ENCODE measurements at places on chromosomes 13 and 19.

- no peak for DNase-seq
Observed at GRCh38 chr13:21583478-21583877, 20.5 kb downstream of the MICU2 start.

- DNase-seq = peak; percentile 79
Observed at GRCh38 chr13:75135325-75135825, 346.6 kb downstream of the TBC1D4 start.

DNA sequence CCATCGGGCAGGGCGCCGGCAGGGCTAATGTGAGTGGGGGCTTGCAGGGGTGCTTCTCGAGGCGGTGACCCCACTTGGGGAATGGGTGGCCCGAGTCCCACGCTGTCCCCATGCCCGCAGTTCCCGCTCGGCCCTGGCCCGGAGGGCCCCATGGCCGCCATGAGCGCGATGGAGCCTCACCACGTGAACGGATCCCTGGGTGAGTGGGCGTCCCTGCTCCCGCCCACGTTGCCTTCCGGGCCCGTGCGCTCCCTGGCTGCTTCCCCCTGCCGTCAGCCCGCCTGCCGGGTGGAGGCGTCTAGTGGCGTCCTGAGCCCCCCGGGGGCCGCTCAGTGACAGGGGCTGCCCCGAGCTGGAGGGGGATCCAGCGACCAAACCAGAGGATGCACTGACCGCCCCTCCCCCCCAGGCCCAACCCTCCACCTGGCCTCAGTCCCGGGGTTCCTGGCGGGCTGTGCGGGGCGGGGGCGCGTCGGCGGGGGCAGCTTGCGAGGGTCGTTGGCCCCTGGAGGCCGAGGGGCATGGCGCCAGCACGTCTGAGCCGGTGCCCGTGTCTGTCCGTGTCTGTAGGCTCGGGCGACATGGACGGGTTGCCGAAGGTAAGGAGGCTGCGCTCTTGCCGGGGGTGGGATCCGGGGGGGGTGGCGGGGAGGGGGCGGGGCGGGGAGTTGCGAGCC, 4.8 kb downstream of the ISYNA1 start:
- peak; percentile 50 for DNase-seq

GRCh38 chr13:106649495-106649894, 81.6 kb upstream of the ARGLU1 start:
- DNase-seq = no peak

- peak; percentile 69 for DNase-seq
Observed at GRCh38 chr19:18469069-18469846, 31.3 kb upstream of the ISYNA1 start.

DNA sequence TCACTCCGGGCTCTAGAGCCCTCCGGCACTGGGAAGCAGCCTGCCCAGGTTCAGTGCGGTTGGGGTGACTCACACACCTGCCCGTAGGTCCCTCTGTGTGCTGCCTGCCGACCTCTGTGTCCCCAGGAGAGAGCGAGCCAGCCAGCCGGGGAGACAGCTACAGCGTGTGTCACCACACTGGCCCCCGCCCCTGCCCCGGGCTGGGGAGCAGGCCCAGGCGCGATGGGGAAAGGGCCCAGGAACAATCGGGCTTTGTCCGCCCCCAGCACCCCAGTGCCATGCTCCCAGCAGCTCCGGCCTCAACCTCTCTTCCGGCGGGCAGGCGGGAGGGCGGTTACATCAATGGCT, at the start of gene KLK6:
KLK6 (minus strand) TSS at position 179 of the 348 bp plus-strand sequence. CDS start 1,487 bp downstream, outside the sequence.
- no peak for DNase-seq

- DNase-seq = peak; percentile 71
Observed at GRCh38 chr19:7917267-7918061, 2.7 kb upstream of the SNAPC2 start.

GRCh38 chr19:11673608-11674041, 65.1 kb downstream of the ZNF823 start:
- DNase-seq = peak; percentile 55

GRCh38 chr19:30450100-30450499, 77.9 kb downstream of the ZNF536 start:
- DNase-seq = no peak

DNA sequence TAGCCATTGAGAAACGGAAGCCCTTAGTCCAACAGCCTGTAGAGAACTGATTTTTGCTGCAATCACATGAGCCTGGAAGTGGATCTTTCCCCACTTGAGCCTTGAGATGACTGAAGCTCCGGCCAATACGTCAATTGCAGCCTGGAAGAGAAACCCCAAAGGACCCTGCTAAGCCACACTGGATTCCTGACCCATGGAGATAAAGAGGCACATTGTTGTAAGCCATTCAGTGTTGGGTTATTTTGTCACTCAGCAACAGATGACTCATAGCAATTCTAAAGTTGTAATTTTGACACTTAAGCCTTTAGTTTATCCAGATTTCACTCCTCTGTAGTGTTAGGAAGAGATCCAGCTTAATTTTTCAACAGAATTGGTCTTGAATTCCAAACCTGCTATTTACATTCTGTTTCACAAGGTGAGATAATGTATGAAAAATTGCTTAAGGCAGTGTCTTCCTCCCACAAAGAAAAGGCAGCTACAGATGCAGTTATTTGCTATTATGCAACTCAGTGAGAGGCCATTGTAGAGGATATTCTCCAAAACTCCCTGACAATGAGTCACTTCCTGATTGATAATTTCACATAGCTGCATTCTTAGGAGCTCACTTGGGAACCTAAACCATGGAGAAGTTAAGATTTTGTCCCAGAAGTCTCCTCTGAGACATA, 59.4 kb upstream of the TSHZ3 start:
- DNase-seq = peak; percentile 96

GRCh38 chr13:108708921-108709320, 79.5 kb downstream of the MYO16 start:
- DNase-seq = no peak

GRCh38 chr19:38004521-38005223, 97.7 kb downstream of the SIPA1L3 start:
- peak; percentile 97 for DNase-seq

- DNase-seq = peak; percentile 1
Observed at GRCh38 chr13:22278336-22278929, 607.6 kb downstream of the FGF9 start.

- no peak for DNase-seq
Observed at GRCh38 chr13:23724196-23724970, 154.2 kb downstream of the TNFRSF19 start.

DNA sequence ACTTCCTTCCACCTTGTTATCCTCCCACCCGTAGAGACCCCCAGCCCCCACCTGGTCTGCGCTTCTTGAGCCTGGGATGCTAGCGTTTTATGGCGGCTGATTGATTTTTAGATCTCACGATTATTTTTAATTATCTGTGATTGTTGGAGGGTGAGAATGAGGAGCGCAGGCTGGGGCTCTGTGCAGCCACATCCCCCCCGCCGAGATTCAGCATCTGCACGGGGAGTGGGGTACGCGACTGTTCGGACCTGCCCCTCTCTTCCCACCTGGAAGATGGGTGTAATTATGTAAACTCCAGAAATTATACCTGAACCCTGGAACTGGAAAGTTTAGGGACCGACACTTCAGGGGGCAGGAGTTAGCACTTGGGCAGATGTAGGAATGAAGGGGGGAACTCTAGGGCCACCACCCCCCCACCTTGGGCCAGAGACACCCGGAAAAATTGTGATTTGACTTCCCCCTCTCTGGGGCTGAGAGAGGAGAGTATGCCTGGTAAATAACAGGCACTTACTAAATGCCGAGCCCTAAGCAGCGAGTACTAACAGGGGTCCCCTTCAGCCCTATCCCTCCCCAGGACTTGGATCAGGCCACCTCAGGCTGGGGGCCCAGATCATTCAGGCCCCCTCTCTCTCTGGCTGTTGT, 1.8 kb upstream of the ONECUT3 start:
- DNase-seq = no peak

DNA sequence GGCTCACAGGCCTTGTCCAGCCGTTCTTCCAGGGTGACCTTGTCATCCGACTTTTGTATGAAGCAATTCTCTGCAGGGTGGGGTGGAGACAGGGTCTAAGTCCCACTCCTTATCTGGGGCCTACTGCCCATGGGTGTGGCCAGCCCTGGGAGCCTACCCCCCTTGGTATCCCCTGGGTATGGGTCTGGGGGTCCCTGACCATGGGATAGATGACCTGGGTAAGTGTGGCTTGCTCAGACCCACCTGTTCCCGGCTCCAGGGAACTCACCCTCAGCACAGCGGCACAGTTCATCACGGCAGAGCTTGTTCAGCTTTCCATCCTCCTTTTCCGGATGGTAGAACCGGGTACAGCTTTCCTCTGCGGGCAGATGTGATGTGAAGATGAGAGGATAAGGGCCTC, 9.2 kb upstream of the TNFSF14 start:
- DNase-seq = no peak

DNA sequence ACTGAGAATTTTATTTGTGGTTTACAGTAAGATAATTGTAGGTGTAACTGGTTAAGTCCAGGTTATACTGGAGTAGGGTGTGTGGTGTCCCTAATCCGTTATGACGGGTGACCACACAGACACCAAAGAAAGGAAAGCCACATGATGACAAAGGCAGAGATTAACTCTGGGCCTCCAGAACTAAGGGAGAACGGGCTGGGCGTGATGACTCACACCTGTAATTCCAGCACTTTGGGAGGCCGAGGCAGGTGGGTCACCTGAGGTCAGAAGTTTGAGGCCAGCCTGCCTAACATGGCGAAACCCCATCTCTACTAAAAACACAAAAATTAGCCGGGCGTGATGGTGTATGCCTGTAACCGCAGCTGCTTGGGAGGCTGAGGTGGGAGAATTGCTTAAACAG, 10.2 kb upstream of the FUT2 start:
- DNase-seq = no peak

DNA sequence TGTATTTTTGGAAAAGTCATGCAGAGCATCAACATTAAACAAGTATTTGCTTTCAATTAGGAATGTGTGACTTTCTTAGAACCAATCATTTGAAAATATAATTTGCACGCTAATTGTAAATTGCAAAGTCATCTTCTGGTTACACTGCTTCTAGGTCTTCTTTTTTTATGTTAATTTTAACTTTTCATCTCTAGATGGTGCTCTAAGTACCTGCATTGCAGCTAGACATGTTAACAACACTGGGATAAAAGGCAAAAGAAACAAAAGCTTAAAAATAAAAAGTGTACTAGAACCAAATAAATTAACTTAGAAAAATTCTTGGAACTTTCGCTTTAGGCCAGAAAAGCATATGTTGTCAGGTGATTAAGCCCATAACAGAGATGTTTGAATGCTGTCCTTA, 2758.2 kb downstream of the PCDH9 start:
- DNase-seq = peak; percentile 57

DNA sequence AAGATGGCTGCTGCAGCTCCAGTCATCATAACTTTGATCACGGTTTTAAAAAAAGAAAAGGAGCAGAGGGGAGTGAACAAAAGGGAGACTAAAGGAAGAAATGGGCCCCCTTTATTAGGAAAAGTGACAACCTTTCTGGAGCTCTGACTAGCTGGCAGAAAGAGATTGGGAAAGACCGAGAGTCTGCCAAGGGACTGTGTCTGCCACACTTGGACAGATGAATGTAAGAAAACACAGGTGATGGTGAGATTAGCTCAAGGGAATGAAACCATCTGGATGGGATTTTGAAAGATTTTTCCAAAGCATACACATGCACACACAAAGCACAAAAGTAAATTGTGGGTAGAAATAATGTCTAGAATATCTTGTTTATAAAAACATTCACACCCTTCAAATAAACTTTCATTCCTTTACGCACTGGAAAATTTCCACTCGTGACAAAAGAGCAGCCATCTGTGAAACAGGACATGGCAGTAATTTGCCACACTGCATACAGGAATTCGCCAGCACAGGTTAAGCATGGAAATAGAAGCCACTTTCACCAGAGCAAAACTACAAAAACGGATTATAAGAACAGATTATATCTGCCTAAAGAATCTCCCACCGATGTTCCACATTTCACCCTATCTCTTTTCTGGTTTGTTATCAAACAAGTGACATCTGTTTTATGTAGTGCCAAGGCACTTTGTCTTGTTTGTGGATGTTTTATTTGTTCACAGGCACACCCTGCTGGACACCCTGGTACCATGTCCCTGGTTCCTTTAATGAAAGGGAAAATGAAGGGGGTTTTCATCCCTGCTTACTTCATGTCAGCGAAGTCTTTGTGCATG, 819.5 kb downstream of the DIAPH3 start:
- peak; percentile 12 for DNase-seq
